ENCODE measurements at places on chromosomes 13 and 19.

- no peak for DNase-seq
Measured at GRCh38 chr19:18274219-18274780, at the start of gene IQCN. IQCN (minus strand) TSS chr19:18274452; CDS start chr19:18269478, 4,974 bp downstream.

DNA sequence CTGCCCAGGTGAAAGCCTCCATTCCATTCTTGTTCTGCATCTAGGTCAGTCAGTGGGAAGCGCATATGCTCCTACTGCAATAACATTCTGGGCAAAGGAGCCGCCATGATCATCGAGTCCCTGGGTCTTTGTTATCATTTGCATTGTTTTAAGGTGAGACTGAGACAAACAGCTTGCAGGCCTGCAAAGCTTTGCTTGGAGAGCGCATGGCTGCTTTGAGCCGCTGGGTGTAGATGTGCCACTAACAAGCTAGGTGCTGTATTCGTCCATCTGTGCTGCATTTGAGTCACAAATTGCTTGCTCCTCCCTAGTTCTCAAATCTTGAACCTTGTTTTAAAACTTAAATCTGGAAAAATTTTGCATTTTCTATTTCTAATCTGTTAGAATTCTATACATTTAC lies 219.1 kb downstream of the LMO7 start:
- no peak for DNase-seq

- no peak for DNase-seq
Measured at GRCh38 chr19:38310986-38311385, 4.8 kb downstream of the YIF1B start.

- no peak for DNase-seq
Measured at GRCh38 chr19:47113850-47114651, 475 bp upstream of the ZC3H4 start.

DNA sequence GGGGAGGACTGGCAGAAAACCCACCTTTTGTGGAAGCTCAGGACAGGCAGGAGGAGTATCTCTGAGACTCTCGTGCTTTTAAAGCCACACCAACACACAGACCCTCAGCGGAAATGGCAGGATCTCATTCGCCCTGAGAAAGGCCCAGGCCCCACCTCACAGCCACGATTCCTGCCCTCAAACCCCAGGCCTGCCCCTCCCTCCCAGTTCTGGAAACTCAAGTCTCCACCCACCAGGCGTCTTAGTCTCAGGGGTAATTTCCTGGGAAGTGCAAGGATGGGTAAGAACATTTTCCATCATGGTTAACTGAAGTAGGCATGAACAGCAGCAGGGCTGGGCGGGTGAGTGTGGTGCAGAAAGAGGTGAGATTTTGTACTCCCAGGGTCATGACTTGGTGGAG lies 8.0 kb upstream of the PDE4C start:
- DNase-seq, result no peak

GRCh38 chr19:50286443-50286842 lies 42.7 kb downstream of the KCNC3 start:
- no peak for DNase-seq

- no peak for DNase-seq
Measured at GRCh38 chr13:114035583-114036531, 62.0 kb upstream of the C13orf46 start.

GRCh38 chr13:112712451-112713207 lies 22.8 kb downstream of the ATP11A start:
- no peak for DNase-seq

DNA sequence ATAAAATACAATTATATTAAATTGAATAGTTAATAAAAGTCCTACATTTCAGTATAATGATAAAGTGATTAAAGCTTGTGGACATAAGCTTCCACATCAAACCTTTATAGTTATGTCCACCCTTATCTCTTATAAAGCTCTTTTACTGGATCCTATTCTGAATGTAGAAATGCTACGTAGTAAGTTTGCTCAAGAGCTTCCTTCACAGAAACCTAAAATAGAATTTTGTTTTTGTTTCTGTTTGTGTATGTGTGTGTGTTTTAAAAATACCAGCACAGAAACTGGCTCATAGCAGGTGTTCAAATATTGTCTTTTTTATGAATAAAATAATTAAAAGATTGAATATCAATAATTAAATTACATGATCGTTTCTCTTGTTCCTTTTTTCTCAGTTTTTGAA lies 21.0 kb upstream of the UFM1 start:
- no peak for DNase-seq

DNA sequence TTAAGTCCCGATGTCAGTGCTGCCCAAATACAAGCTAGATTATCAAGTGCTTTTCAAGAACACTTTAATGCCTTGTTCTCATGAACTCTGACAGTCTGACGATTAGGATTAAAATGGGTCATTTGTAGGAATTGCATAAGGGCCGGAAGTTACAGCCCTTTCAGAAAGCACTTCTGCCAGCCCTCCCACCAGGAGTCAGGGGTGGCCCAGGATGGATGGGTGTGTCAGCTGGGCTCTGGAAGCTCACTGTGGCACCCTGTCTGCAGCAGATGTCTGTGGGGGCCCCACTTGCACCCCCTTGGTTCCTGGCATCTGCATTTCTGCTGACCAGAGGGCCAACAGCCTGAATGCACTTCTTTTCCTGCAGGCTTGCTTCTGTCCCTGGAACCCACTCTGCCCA lies 712.7 kb downstream of the UQCRFS1 start:
- no peak for DNase-seq

DNA sequence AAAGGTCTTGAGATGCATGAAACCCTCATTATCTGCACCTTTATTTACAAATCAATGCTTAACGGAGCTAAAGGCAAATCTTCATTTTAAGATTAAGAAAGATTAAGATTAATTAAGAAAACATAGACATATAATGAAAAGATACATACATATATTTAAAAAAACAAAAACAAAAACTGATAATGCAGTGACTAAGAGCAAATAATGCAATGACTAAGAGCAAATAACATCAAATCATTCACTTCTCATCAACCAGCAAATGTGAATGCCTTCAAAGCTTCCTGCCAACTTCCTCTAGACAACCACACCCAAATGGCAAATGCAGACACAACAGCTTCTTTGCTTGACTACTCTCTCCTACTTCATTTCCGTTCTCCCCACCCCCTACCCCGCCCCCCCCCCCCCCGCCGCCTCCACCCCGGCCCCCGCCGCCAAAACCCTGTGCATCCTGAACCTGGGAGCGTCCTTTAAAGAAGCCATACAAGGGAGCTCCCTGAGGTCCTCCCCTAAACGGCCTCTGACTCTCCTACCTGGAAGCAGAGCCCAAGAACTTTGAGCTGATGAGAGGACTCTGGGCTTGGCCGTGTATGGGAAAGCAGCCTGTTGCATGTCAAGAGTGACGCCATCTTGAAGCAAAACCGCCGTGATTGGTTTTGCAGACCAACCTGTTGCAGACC lies 24.5 kb downstream of the TEX101 start:
- DNase-seq, result peak; percentile 54

DNA sequence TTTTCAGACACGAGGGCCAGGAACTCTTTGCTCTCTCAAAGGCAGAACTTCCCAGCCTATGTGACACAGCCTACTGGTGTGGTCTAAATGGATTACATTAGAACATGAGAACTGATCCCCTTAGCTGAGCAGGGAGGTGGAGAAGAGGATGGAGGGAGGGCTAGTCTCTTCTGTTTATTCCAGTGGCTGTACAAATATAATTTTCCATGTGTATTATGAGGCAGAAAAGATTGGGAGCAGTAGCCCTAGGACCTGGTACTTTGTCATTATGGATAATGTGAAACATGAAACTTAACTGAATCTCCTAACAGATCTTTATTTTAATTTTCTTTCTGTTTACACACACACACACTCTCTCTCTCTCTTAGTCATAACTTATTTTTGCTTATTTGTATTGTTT lies 82.1 kb downstream of the WDFY2 start:
- no peak for DNase-seq

DNA sequence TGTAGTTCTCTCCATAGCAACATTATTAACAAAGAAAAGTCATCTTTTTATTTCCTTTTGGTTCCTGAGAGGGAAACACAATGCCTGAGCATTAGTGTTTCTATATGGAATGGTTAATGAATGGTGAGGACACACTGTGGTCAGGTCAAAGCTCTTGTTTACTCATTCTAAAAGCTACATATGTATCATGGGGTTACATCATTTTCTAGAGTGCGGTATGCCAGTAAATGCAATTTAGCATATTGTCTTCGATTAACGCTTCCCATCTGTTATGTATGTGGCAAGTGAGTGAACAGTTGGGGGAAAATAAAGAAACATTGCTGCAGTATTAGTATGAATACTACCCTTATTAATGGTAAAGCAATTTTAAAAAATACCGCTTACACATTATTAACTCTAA lies 1152.2 kb upstream of the SPRY2 start:
- DNase-seq, result no peak

- DNase-seq, result no peak
Measured at GRCh38 chr13:103935117-103935516, 868.9 kb upstream of the SLC10A2 start.

All from T-helper 1 cell (primary cell).